ENCODE measurements at places on chromosomes 1 and 21.

DNA sequence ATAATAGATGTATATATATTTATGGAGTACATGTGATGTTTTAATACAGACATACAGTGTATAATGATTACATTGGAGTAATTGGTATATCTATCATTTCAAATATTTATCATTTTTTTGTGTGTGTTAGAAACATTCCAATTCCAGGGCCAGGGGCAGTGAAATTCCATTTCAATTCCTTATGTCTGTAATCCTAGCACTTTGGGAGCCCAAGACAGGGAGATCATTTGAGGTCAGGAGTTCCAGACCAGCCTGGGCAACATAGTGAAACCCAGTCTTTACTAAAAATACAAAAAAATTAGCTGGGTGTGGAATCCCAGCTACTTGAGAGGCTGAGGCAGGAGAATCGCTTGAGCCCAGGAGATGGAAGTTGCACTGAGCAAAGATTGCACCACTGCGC, 30.4 kb upstream of the PDC start:
- no peak for DNase-seq

GRCh38 chr1:107953556-107953955, 11.4 kb downstream of the VAV3 start:
- DNase-seq: no peak

DNA sequence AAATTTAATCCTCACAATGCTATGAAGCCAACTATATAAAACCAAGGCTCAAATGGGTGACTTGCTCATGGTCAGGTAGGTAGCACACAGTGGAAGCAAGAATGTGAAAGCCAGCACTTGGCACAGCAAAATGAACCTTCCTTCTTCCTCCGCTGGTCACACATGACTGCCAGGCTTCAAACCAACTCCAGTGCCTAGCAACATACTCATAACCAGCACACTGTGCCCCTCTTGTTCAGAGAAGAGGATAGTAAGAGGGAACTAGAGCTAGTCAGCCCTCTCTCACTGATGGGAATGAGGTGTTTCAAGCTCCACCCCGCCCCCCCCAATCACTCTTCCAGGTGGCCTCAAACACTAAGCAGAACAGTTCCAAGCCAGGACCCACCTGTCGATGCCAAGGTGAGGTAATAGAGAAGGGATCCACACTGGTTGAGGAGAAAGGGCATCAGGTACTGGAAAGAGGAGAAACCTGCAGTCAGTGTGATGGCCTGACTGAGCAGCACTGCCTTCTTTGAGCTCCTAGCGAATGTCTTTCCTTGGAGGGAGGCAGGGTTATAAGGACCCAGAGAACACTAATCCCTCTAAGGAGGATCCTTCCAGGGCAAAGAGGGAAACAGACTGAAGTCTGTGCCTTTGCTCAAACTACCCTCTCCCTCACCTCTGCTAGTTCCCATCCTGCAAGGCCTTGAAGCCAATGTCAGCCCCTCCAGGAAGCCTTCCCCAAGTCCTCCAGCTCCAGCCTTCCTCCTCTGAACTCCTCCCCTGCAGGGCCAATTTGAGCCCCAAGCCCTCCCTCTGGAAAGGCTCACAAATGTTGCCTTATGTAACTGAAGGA, 1.2 kb downstream of the TMEM234 start:
- no peak for DNase-seq

DNA sequence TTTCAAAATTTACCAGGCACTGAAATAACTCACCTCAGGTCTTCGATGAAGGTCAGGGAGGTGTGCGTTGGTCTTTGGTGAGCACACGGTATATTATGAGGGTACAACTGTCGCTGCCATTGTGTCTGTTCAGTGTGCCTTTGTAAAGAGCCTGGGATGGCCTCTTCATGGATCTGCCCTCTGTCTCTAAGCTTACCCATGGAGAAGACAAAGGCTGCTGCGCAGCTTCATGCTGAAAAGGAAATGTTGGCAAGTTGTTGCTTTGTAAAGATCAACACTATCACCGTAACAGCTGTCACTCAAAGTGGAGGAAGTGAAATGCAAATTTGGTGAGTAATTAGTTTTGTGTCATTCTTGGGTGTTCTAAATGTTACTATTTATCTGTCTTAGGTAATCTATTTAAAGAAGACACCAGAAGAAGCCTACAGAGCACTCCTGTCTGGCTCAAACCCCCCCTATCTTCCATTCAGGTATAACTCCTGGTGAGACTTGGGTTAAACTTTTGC, 71.6 kb downstream of the CDC14A start:
- no peak for DNase-seq

DNA sequence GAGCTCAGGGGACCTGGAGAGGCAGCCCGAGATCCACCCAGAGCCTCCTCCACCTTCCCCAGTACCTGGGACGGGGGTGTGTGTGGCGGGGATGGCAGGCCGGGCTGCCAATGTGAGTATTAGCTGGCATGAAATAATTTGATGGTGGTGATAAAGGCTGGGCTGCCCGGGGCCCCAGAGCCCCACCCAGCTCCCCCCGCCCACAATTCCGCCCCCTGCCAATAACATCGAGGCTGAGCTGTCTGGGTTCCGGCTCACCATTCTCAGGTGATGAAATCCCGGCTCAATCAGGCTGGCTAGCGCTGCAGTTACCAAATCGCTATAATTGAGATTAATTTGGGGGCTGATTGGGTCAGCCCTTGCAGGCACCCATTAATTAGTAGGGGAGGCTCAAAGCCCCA, 103.8 kb upstream of the CASZ1 start:
- no peak for DNase-seq

GRCh38 chr1:63854091-63854490, 80.3 kb downstream of the ROR1 start:
- no peak for DNase-seq

DNA sequence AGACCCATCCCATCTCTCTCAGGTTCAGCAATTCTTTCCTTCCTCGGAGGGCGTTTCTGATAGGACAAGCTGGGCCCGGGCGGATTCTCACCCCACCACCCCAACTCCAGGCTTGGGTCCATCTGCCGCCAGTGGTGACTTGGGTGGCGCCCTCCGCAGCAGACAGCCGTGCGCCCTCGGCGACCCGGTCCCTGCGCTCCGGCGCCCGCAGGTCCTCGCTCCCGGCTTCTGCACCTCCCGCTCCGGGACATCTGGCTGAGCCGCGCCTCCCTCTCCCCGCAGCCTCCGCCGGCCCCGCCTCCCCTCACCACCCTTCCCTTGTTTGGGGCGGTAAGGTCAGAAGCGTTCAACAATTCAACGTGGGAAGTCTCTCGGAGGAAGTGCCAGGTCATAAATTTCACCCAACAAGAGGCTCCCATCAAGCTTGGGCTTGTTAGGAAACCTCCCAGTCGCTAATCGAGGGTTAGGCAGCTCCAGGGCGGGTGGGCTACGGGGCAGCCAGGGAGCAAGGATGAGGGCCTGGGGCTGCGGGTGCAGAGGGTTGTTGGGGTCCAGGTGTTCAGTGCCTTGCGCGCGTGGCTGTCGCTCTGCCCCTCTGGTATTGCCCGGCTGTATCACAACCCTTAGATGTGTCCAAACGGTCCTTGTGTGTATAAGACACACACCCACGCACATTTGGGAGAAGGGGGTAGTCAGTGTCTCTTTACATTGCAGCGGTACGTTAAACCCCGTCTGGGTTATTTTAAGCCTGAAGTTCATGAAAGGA, 39.8 kb downstream of the OLIG1 start:
- DNase-seq: no peak

GRCh38 chr1:28343405-28343804, 14.6 kb downstream of the MED18 start:
- no peak for DNase-seq

- no peak for DNase-seq
Measured at GRCh38 chr21:16608209-16608830, 878.5 kb downstream of the USP25 start.

DNA sequence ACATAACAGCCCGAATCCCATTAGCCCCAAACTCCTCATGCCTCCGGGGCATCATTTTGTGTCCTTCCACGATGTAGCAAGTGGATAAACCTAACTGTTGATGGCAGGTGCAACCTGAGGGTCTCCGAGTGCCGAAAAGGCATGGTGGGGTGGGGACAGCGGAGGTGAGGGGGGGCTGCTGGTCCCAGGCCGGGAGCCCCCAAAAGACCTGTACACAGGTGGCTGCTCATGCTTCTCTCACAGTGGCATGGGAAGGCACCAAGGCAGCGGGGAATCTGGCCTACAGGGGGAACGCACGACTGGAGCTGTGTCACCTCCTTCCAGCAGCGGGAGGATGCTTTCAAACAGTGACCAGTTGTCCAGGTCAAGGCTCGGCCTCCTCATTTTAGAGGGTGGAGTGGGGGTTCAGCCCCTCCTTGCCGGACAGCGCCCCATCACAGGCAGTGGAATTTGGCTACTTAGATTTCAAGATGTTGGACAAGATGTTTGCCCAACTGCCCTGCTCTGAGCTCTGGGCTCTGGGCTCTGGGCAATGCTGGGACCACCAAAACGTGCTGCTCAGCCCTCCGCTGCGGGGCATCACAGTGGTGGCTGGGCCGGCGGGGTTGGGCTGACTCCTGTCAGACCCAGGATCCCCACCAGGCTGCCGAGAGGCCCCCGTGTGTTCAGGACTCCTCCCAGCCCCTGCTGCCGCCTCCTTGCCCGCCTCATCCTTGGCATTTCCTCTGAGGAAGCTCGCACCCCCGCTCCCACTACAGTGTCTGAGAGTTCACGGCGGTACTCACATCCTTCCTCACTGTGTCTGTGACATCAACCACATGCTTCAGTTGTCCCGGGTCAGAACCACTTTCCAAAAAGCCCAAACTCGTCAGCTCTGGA, 7.6 kb downstream of the DNMT3L start:
- DNase-seq: no peak

- no peak for DNase-seq
Measured at GRCh38 chr21:44279354-44280260, 6.1 kb upstream of the AIRE start.

DNA sequence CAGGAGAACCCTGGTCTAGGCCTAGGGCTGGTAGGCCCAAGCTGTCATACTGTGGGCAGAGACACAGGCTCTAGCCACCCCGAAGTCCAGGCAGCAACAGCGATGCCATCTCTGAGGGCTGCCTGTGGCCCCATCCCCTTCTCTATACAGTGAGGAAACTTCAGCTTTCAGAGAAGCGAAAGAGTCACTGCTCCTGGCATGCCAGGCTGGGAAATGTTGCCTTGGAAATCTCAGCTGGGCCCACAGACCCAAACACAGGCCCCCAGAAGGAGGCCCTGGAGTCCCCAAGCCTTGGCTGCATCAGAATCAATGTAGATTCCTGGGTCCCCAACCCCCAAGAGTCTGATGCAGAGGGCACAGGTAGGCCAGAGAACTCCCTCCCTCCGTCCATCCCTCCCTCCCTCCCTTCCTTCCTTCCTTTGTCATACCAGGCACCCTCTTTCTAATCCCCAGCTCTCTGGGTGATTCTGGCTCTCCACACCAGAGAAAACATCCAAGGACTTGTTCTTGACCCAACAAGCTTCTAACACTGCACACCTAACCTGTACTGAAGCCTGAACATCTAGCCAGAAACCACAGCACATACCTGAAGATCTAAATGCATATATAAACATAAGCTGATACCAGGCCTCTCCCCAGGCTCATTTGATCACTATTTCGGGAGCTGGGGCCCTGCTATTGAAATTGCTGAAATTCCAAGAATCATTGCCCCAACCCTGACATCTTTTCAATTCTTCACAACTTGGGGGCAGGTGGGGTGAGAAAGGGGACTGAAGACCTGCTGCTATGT, 143.2 kb upstream of the EDN2 start:
- DNase-seq: no peak

GRCh38 chr1:217554849-217555248, 76.0 kb downstream of the GPATCH2 start:
- DNase-seq: no peak

- no peak for DNase-seq
Measured at GRCh38 chr1:2388004-2388913, 3.1 kb downstream of the MORN1 start.

DNA sequence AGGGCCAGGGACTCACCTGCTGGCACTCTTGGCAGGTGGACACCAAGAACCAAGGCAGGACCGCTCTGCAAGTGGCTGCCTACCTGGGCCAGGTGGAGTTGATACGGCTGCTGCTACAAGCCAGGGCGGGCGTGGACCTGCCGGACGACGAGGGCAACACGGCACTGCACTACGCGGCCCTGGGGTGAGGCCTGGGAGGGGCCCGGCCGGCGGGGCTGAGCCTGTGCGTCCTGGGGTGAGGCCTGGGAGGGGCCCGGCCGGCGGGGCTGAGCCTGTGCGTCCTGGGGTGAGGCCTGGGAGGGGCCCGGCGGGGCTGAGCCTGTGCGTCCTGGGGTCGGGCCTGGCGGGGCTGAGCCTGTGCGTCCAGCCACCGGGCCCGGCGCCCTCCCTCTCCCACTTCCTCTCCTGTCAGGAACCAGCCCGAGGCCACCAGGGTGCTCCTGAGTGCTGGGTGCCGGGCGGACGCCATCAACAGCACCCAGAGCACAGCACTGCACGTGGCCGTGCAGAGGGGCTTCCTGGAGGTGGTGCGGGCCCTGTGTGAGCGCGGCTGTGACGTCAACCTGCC, 4.6 kb upstream of the MMP23B start:
- DNase-seq: no peak

GRCh38 chr1:41679531-41679930, 195.0 kb upstream of the EDN2 start:
- DNase-seq: no peak

DNA sequence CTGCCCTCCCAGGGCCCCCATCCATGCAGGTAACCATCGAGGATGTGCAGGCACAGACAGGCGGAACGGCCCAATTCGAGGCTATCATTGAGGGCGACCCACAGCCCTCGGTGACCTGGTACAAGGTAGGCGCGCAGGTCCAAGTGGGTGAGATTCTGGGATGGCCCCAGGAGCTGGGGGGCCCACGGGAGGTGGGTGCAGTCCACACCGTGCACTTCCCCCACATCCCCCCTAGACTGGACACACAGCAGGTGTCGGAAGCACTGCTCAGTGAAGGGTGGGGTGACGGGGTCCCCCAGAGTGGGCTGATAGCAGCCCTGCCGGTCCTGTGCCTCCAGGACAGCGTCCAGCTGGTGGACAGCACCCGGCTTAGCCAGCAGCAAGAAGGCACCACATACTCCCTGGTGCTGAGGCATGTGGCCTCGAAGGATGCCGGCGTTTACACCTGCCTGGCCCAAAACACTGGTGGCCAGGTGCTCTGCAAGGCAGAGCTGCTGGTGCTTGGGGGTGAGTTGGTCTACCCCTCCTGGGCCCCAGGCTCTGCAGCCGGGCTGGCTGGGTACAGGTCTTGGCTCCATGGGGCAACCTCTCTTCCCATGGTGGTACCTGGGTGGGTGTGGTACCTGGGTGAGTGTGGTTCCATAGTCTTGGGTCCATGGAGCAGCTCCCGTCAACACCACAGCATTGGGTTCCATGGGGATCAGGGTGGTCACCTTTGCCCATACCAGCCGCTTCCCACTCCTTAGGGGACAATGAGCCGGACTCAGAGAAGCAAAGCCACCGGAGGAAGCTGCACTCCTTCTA, 40.4 kb downstream of the TRIM11 start:
- no peak for DNase-seq

- no peak for DNase-seq
Measured at GRCh38 chr21:44618504-44618903, 6.6 kb downstream of the KRTAP10-8 start.
